ENCODE measurements at places on chromosomes 16 and 17.
A peak's percentile ranks its signal among the peaks of the same experiment; 100 is the strongest.

DNA sequence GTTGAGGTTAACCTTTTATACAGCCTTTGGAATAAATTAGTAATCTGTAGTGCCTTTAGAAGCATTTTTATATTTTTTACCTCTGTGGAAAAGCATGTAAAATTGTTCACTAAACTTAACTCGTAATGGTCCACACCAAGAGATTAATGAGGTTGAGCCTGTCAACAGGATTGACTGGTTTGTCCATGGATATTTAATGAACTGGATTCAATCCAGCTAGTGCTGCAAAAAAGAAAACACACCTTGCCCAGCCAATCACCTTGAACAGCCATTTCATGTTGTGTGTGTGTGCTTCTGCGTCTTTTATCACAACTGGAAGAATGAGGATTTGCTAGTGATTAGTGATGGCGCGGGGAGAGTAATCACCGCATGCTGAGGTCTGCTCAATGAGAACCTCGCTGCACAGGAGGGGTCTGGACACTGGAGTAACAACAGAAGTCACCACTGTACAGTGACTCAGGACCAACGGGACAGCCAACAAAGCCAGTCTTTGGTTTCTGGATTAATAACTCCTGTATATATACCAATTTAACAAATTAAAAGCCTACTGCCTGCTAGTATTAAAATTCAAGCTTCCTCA is 33.7 kb downstream of the LITAFD start:
- DNase-seq = no peak

DNA sequence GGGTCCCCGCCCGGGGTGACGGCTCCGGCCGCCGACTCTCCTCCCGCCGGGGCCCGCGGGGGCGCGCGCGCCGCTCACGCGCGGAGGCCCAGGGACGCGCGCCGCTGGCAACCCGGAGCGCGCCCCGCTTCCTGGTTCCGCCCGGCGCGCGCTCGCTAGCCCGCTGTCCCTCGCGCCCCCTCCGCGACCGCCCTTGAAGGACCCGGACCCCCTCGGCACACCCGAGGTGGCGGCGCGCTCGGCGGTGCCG is at the start of gene STAT5B:
TSS of gene STAT5B (minus strand) at position 33 of the 250 bp plus-strand sequence. CDS start 44,264 bp downstream, outside the sequence.
- DNase-seq = peak; percentile 65

DNA sequence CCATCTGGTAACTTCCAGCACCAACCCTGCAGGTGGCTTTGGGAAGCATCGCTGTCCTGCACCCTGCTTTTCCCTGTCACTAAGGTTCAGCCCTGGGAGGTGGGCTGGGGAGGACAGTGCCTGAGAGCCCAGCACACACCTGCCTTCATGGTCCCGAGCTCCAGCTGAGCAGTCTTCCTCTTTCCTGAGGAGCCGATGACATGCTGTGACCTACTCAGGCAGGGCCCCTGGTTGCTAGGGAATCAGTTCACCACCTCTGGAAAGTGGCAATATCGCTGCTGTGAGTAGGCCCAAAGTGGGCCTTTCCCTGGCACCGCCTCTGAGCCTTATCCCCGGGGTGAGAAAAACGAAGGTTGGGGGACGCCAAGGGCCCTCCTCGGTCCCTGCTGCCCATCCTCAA is 17.9 kb downstream of the ST3GAL2 start:
- DNase-seq = no peak

DNA sequence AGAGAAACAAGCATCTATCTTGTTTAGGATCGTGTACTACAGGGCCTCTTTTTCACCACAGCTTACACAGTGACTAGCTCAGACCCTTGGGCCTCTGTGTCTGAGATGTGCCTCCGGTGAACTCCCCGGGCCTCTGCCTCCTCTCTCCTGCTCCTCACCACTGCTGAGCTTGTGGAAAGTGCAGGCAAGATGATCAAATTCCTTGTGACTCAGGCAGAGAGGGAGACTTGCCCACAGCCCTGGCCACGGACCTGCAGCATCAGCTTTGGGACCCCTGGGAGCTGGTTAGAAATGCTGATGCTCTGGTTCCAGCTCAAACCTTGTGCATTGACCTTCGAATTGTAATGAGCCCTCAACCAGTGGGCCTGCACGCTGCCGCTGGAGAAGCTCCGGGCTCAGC is 79.8 kb downstream of the ZDHHC7 start:
- no peak for DNase-seq

DNA sequence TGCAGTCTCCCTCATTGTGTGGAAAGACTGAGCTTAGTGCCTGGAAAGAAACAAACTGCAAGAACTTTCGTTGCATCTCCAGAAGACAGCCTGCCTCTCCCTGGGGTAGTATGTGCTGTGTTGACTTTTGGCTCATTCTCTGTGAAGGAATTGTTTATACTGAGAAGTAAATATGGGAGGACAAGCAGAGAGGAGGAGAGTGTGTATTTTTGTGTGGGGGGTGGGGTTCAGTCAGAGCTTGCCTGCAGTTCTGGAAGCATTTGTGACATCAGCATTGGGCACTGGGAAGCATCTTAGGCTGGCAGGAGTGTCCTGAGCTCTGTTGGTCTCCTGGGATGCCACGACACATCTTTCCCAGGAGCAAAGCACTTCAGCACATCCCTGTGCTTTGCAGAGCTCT is 147.9 kb downstream of the HS3ST3B1 start:
- no peak for DNase-seq

DNA sequence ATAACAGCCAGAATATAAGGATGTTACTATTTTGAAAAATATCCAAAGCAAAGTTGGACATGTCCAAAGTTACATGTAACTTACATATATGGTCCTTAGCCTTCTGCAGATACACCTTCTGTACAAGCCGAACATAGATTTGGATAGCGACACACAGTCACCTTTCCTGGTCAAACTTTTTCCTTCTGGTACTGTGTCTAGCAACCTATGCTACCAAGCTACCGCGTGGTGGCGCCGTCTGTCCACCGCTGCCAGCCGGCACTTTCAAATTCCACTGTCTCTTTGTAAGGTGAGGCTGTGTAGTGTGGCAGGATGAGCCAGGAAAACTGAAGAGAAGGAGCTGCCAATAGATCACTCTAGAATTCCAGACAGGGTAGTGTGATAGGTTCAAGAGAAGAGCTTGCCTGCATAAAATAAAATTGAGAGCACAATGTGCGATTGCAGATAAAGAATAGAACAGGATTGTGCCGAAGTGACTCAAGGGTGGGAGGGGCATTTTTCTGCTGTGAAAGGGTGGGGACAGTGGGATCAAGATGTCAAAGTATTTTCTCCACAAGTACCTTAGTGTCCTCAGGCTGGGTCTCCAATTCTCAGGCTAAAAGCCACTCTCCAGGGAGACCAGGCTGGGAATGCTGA is 366.9 kb downstream of the SLC39A11 start:
- peak; percentile 68 for DNase-seq

DNA sequence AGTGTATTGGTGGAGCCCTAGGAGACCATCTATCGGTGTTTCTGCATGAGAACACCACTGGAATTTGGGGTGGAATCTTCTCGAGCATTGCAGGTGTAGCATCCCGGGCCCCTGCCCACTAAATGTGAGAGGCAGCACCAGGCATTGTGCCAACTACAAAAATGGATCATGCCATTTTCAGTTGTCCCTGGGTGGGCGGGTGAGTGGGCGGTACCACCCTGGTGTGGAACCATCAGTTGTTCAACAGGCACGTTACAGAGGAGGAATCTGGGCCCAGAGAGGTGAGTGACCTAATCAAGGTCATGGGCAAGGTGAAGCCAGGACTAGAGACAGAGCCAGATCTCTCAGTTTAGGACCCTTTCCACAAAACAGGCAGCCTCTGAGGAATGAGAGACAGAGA is 8.8 kb downstream of the PIPOX start:
- DNase-seq = no peak

GRCh38 chr16:4371357-4372000 is at the start of gene VASN:
Gene VASN, plus strand, starts transcription at chr16:4371848. Its CDS starts 9,030 bp downstream, at chr16:4380878.
- DNase-seq = peak; percentile 58

DNA sequence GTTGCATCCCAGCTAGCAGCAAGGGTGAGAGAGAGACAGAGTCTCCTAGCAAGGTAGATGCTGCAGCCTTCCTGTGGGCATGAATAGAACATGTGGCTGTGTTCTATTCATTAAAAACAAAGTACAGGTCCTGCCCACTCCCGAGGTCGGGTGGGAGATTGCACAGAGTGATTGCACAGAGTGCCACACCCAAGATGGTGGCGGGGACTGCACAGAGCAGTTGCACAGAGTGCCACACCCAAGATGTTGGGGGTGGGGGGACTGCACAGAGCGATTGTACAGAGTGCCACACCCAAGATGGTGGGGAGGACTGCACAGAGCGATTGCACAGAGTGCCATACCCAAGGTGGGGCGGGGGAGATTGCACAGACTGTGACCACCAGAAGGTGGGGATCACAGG is 410.8 kb upstream of the EEF2KMT start:
- no peak for DNase-seq

- no peak for DNase-seq
These were observed 259.2 kb downstream of the CBLN1 start for GRCh38 chr16:49022351-49022963.

GRCh38 chr16:85253084-85253941 is 141.0 kb upstream of the CIBAR2 start:
- peak; percentile 38 for DNase-seq

- no peak for DNase-seq
These were observed 156.4 kb downstream of the CMIP start for GRCh38 chr16:81601008-81601428.

DNA sequence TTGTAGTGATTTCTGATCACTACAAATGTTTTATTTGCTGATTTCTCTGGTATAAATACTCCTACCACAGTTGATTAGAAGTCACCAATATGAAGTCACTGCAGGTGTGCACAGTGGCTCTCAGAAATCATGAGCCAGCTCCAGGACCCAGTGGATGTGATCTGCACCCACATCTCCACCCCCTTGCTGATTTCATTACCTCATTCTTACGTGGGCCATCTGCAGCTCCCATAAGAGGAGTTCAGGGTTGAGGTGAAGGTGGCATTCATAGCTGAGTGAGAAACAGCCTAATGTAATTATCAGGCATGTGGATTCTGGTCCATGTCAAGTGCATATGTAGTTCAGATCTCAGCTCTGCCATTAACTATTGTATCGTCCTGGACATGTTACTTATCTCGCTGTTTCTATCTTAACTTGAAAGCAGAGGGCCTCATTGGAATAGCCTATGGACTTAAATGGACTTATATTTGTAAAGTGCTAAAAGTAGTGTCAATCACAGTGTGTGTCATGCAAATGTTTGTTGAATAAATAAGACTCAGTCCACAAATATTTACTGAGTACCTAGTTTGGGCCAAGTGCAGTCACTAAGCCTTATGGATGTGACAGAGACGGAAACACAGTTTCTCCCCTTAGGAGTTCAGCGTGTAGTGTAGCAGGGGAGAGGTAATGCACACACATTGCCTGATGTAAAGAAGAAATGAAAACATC is 40.7 kb upstream of the ZKSCAN2 start:
- DNase-seq = no peak

- peak; percentile 64 for DNase-seq
These were observed 27.3 kb downstream of the KDM8 start for GRCh38 chr16:27230562-27231001.

GRCh38 chr17:7184091-7184488 is 4.9 kb upstream of the ASGR1 start:
- DNase-seq = no peak

DNA sequence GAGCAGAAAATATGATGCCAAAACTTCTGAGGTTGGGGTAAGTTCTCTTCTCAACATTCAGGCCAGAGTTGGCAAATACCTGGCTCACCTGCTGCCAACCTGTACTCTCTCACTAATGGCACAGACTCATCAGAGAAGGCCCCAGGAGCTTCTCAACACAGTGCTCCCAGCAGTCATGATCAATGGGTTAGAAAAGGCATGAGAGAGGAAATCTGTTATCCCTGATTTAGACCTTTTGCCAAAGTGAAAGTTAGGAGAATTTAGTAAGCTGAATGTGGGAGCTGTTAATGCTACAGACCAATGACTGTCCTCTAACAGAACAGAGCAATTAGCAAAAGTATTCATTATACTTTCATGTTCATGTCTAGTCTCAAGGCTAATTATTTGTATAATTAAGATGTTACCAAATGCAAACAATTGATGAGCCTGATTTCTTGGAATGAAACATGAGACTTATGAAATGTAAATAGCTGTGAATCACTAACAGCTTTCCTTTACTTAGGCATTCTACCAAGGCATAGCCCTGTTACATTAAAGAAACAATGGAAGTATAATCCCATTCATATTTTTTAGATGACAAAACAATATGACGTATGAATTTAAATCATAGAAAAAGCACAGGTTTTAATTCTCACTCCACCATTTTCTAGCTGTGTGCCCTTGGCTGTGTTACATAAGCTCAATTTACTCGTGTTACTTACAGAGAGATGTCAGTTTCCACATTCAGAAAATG is 68.7 kb upstream of the MARCHF10 start:
- no peak for DNase-seq

- peak; percentile 94 for DNase-seq
These were observed 2.3 kb upstream of the BORCS6 start for GRCh38 chr17:8192070-8192815.

- peak; percentile 51 for DNase-seq
These were observed 5.5 kb upstream of the PIEZO1 start for GRCh38 chr16:88790312-88791211.

DNA sequence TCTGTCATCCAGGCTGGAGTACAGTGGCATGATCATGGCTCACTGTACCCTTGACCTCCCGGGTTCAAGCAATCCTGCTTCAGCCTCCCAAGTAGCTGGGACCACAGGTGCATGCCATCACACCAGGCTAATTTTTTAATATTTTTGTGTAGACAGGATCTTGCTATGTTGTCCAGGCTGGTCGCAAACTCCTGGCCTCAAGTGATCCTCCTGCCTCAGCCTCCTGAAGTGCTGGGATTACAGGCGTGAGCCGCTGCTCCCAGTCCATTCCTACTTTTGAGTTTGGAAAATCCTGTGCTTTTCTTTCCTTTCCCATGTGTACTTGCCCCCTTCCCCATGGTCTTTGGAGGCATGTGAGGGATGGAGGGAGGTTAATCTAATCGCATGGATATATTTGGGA is 60.0 kb downstream of the MSI2 start:
- no peak for DNase-seq

DNA sequence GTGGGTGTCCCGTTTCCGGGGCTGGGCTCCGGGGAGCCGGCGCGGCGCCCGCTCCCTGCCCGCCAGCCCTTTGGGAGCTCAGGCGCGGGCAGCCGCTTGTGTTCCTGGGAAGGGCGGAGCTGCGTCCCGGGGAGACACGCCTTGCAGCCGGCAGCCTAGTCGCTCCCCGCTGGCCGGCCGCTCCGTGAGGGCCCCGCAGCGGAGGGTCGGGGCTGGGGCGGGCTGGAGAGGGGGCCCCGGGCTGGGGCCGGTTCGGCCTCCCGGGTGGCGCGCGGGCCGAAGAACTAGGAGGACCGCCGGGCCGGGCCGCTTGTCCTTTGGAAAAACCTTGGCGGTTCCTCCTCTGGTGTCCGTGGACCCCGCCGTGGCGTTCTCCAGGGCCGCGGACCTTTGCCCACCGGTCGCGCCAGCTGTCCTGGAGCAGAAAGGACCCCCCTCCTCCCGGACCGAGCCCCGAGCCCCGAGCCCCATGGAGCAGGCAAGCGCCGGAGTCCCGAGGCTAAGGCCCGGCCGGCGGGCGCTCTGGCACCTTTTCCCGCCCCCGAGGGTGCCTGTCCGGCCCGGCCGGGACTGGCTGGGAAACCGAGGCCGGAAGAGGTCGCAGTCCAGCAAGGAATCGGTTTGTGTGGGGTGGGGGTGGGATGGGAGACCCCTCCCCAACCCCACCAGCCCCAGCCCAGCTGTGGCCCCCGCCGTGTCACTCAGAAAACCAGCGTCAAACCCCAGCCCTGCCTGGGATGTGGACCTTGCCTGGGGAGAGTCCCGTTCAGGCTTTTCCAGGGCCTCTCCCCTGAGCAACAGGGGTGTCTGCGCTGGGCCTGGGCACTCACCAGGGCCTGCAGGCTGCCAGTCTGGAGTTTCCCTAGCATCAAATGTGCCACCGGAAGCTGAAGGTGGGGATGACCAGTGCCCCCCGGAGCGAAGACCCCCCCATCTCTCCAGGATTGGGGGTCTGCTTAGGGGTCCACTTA is 6.8 kb upstream of the TBC1D3B start:
- no peak for DNase-seq

- peak; percentile 87 for DNase-seq
These were observed 787 bp downstream of the AMDHD2 start for GRCh38 chr16:2520784-2521531.

Measured in T-helper 2 cell (primary cell).